ENCODE measurements at places on chromosomes 6 and 20.

- DNase-seq = no peak
Measured at GRCh38 chr20:20743511-20744169, 31.2 kb upstream of the RALGAPA2 start.

DNA sequence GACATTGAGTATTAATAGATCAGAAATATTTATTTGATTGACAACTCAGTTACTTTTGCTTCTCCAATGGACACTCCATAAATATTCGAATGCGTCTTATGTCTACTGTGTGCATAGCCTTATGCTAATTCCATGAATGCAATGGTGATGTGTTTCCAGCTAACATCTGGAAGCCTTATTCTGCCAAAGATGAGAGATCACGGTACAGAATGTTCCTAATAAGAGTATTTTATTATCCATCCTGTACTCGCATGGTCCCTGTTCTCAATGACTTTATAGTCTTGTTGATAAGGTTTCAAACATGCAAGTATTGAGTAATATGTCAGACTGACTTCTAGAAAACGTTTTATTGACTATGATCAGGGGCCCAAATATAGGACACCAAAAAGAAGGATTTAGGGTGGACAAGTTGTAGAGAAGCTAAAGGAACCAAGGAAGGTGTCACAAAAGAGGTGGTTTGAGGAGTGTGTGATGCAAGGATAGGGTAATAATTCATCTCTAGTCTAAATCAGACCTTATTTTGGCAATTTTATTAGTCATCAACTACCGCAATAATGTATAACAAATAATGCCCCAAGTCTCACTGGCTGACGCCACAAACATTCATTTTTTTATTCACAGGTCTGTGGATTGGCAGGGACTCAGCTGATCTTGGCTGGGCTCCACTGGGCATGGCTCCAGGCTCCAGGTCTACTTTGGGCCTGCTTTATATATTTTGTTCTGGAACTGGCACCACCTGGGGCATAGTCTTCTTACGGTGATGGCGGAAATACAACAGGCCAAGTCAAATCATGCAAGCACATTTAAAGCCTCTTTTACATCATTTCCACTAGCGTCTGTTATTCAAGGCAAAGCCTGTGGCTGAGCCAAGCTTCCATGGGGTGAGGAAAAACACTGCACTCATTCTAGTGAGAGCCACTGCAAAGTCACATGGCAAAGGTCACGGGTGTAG is 24.5 kb upstream of the CD83 start:
- no peak for DNase-seq

DNA sequence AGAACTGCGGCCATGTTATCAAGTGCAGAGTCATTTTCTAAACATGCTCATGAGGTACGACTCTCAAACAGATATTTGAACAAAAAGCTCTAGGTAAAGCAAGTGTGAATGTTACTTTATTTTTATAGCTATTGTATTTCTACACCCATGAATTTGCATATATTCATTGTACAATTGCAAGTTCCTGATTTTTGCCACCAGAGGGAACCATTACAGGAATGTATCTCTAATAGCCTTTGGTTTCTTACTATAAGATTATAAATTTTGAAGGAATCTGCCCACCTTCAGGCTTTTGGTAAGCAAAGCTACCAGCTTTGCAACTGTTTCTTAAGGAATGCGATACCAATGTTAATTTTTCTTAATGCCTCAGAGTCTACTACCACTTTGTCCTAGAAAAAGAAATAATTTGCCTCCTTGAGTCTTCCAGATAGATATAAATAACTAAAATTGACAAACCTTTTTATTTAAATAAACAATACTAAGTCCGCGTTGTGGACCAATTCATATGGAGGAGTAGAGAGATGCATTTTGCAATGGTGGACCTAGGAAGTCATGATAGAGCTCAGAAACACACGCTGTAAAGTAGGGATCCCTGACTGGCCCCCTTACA is 125.4 kb upstream of the SAMD5 start:
- no peak for DNase-seq

GRCh38 chr6:138999949-139000725 is 12.1 kb upstream of the REPS1 start:
- DNase-seq = no peak

GRCh38 chr6:33923857-33924514 is 120.2 kb upstream of the MLN start:
- no peak for DNase-seq

DNA sequence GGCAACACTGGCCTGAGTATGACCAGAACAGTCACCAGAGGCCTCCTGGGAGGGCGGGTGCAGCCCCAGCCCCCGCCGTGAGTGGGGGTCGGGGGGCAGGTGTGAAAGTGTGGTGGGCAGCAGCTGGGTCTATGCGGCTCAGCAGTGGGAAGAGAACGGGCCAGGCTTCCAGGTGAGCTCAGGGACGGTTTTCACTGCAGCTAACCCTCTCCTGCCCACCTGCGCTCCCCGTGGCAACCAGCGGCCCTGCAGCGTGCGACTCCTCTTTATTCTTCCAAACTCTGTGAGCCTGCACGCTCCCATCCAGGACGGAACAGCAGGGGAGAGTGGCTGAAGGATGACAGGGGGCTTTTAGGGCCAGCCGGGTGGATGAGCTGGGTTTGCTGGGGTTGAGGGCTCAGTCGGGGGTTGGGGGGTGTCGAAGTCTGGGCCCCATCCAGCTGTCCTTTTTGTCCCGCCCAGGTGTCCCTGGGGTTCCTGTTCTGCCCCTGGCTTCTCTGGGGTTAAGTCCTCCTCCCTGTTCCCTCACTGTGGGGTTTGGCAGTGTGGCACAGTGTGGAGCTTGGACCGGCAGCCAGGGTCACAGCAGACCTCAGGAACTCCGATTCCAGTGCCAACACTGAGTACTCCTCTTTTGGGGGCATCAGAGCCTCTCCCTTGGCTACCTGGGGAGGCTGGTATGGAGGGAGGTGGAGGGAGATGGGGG is 859 bp upstream of the BIRC7 start:
- peak; percentile 22 for DNase-seq

DNA sequence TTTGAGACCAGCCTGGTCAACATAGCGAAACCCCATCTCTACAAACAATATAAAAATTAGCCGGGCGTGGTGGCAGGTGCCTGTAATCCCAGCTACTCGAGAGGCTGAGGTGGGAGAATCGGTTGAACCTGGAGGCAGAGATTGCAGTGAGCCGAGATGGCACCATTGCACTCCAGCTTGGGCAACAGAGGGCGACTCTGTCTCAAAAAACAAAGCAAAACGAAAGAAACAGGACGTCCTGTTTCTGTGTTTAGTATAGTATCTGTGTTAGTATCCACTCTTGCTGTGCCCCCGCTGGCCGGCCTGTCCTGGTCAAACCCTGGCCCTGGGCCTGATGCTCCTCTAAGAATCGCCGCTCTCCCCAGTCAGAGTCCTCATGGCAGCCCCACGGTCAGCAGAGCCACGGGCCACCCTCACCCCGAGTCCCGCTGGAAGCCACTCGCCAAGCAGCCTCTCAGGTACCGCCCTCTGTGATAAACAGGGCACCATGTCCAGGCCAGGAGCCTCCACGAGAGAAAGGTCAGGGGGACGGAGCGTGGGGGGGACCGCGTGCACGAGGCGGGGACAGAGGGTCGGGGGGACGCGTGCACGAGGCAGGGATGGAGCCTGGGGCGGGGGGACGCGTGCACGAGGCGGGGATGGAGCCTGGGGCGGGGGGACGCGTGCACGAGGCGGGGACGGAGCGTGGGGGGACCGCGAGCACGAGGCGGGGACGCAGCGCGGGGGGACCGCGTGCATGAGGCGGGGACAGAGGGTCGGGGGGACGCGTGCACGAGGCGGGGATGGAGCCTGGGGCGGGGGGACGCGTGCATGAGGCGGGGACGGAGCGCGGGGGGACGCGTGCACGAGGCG is 384.5 kb downstream of the SMOC2 start:
- no peak for DNase-seq

DNA sequence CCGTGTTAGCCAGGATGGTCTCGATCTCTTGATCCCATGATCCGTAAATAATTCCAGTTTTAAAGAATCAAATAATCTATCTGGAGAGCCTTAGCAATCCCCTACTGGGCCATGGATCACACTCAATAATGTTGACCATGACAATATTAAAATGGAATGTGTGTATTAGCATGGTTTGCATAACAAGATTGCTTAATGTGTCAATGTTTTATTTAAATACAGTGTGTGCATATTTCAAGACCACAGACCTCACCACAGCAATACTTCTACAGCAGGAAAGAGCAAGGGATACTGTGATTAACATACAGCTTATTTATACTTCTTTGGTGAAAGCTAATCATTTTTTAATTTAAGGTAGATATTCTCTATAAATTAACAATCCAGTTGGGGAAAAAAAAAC is 470.4 kb downstream of the TFAP2B start:
- DNase-seq = no peak

- no peak for DNase-seq
Measured at GRCh38 chr6:41375598-41376151, 40.3 kb downstream of the NCR2 start.

DNA sequence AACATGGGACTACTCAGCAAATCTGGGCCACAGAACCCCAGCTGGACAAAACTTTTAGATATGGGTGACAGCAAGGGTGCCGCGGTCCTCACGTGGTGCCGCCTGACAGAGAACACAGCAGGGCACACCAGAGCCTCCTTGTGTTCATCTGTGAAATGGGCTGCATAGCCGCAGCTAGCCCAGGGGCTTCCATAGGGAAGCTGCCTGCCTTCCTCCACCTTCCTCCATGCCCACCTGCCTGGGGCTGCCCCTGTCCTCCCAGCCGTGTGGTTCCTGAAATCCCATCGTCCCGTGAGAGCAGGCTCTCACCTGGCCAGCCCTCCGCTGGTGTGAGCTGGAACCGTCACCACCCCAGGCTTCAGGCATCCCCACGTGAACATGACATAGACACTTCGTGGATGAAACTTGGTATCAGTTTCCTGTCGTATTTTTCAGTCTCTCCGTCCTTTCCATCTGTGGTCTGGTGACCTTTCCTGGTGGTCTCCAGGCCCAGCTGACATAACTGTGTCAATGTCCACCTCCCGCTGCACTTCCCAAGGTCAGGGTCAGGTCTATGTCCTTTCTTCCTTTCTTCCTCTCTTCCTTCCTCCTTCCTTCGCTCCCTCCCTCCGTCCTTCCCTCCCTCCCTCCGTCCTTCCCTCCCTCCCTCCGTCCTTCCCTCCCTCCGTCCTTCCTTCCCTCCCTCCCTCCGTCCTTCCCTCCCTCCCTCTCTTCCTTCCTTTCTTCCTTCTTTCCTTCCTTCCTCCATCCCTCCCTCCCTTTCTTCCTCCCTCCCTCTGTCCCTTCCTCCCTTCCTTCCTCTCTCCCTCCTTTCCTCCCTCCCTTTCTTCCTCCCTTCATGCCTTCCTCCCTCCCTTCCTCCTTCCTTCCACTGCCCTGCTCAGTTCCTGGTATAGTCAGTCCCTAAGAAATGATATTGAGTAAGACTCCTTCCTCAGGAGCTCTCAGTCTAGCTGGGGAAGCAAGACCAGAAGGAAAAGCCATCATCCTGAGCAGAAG is 78.8 kb downstream of the GRM4 start:
- no peak for DNase-seq

DNA sequence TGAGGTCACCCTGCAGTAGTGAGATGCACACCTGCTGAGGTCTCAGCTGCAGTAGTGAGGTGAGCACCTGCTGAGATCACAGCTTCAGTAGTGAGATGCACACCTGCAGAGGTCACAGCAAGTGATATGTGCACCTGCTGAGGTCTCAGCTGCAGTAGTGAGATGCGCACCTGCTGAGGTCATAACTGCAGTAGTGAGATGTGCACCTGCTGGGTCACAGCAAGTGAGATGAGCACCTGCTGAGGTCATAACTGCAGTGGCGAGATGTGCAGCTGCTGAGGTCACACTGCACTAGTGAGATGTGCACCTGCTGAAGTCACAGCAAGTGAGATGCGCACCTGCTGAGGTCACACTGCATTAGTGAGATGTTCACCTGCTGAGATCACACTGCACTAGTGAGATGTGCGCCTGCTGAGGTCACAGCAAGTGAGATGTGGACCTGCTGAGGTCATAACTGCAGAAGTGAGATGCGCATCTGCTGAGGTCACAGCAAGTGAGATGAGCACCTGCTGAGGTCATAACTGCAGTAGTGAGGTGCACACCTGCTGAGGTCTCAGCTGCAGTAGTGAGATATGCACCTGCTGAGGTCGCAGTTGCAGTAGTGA is 20.8 kb downstream of the ZDHHC14 start:
- DNase-seq = no peak

- DNase-seq = no peak
Measured at GRCh38 chr6:159623156-159623555, 69.9 kb downstream of the SOD2 start.
